AG04449 (cell line): ENCODE measurements at places on chromosomes 5 and 9.

DNA sequence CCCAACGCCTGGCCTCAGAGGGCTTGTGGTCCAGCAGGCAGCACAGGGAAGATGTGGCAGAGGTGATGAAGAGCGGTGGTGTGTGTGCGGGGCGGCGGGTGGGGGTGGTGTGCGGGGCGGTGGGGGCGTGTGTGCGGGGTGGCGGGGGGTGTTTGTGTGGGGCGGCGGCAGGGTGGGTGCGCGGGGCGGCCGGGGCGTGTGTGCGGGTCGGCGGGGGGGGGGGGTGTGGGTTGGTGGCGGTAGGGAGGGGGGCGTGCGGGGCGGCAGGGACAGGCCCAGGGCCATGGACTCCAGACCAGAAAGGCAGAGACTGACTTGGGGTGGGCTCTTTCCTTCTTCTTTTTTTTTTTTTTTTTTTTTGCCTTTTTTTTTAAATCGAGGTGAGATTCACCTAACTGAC lies 4.5 kb upstream of the NACC2 start:
- DNase-seq: no peak

GRCh38 chr5:135466178-135467050 lies 14.3 kb upstream of the TIFAB start:
- DNase-seq: no peak

DNA sequence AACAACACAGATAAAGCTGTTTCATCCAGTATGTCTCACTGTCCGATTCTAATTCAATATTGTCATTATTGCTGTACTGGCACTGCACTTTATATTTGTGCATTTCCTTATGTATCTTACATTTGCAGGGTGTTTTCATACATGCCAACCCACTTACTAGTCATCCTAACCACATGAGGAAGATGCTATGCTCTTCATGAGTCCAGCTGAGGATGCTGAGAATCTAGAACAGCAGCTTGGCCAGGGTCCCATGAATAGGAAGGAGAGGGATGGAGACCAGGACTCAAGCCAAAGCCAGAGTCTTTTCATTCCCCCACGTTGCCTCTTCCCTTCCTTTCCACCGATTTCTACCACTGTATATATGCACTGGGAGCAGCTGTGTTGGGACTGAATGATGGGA lies 292.8 kb upstream of the KLF4 start:
- peak; percentile 10 for DNase-seq

- DNase-seq: no peak
Measured at GRCh38 chr5:72013766-72014624, 93.3 kb upstream of the MAP1B start.

GRCh38 chr5:143800715-143801114 lies 11.2 kb upstream of the HMHB1 start:
- DNase-seq: no peak

DNA sequence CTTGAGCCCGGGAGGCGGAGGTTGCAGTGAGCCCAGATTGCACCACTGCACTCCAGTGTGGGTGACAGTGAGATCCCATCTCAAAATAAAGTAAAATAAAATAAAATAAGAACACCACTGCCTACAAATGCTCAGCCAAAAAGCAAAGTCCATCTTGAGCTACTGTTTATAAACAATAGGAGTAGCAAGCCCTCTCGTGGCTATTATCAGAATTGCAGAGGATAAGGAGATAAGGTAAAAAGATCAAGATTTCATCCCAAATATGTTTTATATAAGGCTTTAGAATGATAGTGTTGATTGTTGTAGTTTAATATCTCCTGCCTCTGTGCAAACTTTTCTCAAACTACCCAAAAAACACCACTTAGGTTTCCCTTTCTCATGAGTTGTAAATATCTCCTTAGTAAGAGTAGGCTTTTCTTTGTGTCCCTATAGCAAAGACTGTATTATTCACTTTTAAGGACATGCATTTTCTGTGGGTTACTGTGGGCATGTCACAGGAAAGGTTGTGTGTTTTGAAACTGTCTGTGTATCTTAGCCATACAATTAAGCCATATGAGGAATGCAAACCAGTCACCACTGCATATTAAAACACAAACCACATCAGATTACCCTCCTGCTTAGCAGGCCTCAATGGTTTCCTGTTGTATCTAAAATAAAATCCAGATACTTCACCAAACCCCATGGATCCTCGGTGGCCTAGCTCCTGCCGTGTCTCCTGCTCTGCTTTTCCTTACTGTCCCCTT lies 31.8 kb upstream of the CKS2 start:
- peak; percentile 14 for DNase-seq

DNA sequence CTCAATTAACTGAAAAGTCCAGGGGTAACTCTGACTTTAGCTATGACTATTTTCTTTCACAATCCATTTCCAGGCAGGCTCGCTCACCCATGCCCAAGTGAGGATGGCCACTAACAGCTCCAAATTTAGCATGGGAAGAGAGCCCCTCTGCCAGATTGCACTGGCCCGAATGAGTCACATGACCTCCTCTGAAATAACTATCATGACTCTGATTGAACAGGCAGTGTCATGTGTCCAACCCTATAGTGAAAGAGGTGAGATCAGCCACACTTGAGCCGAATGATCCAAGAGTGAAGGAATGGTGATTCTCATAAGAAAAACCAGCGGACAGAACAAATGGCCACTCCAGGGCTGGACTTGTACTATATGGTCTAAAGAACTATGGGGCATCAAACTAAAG lies 242.3 kb downstream of the NSG2 start:
- DNase-seq: no peak

GRCh38 chr9:126720661-126721563 lies 83.9 kb upstream of the ZBTB43 start:
- no peak for DNase-seq

GRCh38 chr5:150122158-150122510 lies 33.5 kb downstream of the PDGFRB start:
- no peak for DNase-seq

- DNase-seq: no peak
Measured at GRCh38 chr9:133474215-133474614, 4.7 kb downstream of the SLC2A6 start.

- no peak for DNase-seq
Measured at GRCh38 chr5:129245489-129245888, 150.9 kb downstream of the ISOC1 start.

DNA sequence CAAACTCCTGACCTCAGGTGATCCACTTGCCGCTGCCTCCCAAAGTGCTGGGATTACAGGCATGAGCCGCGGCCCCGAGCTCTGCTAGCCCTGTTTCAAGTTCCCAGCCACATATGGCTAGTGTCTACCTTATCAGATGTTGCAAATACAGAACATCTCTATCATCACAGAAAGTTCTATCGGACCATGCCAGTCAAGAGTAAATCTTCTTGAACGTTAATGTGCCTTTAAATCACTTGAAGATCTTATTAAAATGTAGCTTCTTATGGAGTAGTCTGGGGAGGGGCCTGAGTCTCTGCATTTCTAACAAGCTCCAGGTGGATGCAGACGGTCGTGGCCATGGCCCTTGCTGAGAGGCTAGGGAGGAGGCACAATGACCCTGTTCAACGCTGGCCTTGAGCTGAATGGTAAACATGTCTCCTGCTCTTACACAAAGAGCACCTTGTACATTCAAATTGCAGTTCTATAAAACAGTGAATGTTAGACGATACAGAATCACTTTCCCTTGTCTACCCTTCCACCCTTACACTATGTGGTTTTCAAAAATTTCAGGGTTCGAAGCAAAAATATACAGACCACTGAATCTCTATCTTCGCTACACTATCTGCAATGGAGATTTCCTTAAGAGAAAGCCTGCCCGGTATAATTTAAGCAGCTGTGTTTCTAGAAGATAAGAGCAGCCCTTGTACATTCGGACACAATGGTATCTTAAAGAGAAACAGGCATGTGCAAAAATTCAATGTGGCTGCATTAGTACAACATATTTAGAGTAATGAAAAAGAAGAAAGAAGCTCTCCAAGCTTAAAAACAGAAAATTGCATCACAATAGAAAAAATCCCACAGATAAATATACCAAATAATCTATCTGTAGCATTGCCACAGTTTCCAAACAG lies 114.1 kb downstream of the FRMD3 start:
- no peak for DNase-seq

DNA sequence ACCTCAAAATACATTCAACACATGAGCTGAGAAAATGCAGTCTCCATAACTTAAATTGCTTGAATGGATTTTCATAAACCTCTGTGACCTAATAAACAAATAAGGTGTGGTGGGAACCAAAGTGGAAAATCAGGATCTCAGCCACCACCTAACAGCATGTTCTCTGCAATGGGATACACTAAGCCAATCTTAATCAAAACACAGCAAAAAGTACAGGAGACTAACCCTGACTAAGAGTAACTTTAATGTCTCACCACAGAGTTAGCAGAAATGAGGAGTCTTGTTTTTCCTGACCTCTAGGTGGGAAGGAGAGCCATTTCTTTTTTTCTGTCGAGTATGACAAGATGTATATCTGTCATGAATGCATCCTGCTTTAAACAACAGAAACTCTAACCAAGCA lies 48.5 kb downstream of the PLK2 start:
- DNase-seq: no peak

DNA sequence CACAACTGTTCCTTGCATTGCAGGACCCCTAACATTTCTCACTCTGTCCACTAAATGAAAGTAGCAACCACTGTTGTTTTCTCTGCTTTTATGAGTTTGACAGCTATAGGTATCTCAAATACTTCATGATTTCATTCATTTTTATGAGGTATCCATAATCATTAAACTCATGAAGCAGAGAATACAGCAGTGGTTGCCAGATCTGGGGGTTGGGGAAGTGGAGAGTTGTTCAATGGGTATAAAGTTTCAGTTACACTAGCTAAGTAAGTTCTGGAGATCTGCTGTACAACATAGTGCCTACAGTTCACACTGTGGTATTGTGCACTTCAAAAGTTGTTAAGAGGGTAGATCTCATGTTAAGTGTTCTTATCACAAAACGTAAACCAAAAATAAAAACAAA lies 23.4 kb upstream of the CAMK4 start:
- no peak for DNase-seq

DNA sequence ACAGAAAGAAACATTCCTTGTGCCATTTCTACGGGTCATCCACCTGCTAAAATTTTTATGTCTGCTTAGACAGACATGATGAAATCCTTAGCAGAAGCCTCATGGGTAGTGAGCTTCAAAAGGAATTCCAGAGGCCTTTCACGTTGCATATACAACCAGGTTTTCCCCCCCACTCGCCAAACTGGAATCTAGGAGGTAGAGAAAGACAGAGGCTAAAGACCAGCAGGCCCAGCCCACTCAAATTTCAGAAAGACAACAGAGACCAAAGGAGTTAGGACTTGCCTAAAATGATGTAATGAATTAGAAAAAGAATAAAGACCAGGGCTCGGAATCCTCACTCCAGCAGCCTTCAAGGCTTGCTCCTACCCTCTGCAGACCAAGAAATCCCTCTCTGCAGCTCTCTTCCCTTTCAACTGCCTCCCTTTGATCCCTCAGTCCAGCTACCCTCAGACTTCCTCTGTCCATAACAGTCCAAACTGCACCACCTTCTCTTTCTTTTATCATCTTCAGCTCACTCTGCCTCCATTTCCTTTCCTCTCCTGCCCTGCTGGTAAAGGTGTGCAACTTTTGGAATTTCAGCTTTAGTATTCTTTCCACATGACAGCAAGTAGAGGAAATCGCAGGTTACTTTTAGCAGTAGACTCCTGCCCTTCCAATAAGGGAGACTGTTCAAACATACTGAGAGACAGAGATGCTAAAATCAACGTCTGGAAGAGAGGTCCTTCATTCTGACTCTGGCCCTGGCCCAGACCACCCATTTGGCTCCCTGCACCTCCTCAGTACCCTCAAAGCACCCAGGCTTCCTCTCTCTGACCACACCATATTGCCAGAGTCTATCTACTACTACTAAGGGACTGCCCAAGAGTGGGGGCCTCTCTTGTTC lies 8.9 kb downstream of the B4GALT1 start:
- no peak for DNase-seq

- no peak for DNase-seq
Measured at GRCh38 chr9:71383308-71383940, 262.0 kb upstream of the TRPM3 start.

- no peak for DNase-seq
Measured at GRCh38 chr9:109586993-109587392, 88.9 kb upstream of the PTPN3 start.

- no peak for DNase-seq
Measured at GRCh38 chr5:167578977-167579692, 712.3 kb upstream of the WWC1 start.

DNA sequence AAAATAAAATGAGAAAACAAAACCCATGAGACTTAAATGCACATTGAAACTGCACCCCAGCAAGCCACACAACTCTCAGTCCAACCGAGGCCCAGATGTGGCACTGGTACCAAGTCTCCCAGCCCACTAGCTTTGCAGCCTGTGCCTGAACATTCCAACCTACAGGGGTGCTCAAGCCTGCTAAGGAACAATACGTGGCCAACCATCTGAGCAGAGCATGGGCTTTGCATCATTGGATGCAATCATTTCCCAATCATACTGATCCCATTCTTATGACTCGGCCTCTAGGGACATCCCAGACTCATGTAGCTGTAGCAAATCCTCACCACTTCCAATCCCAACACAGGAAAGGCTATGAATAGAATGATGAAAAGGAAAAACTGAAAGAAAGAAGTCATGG lies 297.2 kb downstream of the SPOCK1 start:
- DNase-seq: peak; percentile 70

- DNase-seq: no peak
Measured at GRCh38 chr9:16267281-16268066, 603.0 kb downstream of the BNC2 start.
